Stimulated activated CD8-positive, alpha-beta memory T cell treated with anti-CD3 and anti-CD28 coated beads, Interleukin-15, amount 100 ng/mL, for 48 hours (primary cell): ENCODE measurements at places on chromosomes 12 and 14.

DNA sequence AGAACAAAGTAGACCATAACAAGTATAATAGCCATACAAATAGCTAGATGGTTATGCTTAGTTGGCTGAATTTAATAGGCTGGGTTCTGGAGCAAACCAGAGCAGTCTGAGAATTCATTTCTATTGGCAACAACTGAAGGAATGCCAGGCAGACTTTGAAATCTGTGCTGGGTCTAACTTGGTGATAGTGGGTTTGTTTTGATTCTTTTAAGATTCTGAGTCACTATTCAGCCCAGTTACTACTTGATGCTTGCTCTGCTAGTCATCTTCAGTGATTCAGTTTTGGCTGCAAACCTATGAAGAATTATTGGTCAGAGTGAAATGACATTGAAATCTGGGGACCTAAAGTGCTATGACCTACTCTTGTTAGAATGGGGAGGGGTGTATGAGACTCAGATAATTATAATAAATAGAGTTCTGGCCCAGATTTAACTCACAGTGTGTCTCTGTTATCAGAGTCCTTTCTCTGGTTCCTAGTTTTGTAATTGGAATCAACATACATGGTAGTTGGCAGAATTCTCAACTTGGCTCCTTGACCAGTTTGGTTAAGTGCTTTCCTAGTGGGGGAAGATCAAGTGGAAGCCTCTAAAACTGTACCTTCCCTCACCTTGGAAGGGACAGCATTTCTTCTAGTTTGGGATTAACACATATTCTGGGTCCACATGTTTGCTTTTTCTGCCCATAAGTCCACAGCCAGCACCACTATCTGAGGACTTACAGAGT lies 43.5 kb downstream of the MNAT1 start:
- DNase-seq, result no peak

GRCh38 chr12:10392394-10392930 lies 2.6 kb upstream of the KLRK1 start:
- DNase-seq, result no peak

DNA sequence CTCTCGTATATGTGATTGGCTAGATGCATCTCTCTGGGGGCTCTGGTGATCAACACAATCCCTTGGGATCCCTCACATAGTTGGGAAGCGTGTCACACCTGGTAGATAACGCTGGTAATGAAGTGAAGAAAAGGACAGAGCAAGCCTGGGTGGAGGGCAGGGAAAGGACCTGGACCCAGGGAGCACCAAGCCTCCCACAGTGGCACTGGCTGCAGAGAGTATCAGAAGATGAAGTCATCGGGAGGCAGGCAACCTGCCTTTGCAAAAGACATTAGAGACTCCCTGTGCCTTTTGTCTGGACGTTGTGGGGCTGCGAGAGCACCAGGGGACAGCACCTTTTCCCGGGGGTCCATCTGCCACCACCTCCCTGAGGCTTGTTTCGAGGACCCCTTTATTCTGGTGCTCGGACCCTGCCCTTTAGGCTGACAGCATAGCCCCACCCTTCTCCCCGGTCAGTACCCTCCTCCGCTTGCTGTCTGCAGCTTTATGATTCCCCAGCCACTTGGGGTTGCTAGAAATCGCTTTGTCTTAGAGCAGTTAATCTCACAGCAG lies 116.4 kb downstream of the EML1 start:
- no peak for DNase-seq

GRCh38 chr12:43969882-43970281 lies 134.0 kb downstream of the TMEM117 start:
- DNase-seq, result no peak

DNA sequence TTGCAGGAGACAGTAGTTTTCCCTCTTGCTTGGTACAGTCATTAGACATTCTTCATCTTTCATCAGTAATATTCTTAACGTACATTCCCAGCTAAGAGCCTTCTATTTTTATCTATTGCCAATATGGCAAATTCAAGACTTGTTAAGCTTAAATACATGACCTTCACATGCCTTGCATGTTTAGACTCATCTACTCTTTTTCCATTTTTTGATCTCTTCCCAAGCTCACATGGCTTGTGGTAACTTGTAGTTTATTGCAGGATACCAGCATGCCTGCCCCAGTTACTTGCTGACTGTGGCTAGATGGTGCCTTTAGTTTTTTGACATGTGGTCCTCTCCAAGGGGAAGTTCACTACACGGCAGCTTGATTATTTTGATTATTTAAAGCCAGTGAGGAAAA lies 729.0 kb downstream of the SLC6A15 start:
- DNase-seq, result no peak

GRCh38 chr12:101493556-101493955 lies 18.4 kb downstream of the SPIC start:
- DNase-seq, result no peak

DNA sequence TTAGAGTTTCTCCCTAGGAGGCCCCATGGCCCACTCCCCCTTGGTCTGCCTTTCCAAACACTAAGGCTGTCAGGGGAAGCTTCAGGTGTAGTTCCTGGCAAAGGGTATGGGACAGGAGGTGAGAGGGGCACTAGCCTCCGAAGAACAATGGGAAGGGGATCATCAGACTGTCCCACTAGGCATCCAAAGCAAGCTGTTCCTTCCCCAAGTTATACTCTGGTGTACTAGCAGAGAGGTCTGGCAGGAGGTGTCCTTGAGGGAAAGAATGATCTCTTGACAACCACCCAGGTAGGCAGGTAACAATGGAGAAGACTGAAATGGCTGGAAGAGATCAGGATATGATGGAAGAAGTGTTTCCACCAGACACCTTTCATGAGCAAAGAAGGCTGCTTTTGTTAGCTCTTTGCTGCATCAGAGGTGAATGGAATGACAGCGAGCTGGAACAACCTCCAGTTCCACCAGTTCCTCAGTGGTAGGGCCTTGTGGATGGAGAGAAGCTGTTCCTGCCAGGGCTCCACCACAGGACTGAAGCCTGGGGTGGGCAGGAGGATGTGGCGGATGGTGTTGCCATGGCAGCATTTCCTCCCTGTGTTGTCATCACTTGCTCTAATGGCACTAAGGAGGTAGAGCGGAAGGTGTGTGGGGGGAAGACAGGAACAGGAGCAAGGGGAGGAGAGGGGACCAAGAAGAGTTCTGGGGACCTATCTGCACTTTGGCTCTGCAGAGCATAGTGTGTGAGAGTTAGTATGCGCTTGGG lies 2.3 kb upstream of the AGAP2 start:
- DNase-seq, result peak; percentile 68

DNA sequence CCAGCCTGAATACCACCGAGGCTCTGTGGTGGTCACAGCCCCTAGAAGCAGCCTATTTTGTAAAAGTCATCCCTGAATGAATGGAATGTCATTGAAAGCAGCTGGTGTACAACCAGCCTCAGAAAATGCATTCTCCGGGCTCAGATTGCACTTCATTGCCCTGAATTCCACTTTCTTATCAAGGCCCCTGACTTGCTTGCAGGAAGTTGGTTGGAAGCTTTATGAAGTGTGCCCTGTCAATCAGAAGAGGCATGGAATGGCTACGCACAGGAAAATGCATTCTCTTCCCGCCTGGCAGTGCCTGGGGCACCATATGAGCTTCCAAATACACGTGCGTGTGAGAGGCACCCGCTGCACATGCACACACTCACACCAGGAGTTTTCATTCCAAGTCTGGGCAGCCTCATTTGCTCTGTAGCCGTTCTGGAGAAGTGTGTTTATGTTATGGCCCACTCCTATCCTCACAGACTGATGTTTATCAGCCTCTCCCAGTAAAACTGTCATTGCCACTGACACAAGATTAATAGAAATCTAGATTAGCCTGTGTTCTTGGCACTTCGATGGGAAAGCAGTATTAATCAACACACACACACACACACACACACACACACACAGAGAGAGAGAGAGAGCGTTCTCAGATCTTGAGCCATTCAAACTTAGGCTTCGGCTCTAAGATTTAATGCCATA lies 63.9 kb downstream of the NUAK1 start:
- DNase-seq, result no peak

GRCh38 chr14:54267172-54267571 lies 129.6 kb upstream of the CDKN3 start:
- no peak for DNase-seq
